ENCODE measurements at places on chromosomes 3 and 15.
A peak's percentile ranks its signal among the peaks of the same experiment; 100 is the strongest.

DNA sequence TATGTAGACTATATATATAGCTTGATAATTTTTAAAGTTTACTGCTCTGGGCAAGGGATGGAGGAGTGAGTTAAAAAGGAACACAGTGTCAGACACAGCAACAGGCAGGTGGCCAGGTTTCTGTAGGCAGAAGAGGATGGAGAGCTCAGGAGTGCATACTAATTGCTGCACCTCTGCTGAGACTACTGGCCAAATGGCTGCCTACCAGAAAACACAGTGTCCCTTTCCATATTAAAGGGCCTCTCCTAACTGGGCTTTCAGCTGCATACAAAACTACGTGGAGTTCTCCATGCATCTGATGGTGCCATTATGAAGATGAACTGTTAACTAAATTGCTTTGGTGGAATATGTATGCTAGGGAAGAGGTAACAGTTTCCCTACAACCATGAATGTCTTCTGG, 1.8 kb downstream of the ATP13A4 start:
- no peak for DNase-seq

- no peak for DNase-seq
Measured at GRCh38 chr15:74502301-74502700, 38.7 kb upstream of the ARID3B start.

DNA sequence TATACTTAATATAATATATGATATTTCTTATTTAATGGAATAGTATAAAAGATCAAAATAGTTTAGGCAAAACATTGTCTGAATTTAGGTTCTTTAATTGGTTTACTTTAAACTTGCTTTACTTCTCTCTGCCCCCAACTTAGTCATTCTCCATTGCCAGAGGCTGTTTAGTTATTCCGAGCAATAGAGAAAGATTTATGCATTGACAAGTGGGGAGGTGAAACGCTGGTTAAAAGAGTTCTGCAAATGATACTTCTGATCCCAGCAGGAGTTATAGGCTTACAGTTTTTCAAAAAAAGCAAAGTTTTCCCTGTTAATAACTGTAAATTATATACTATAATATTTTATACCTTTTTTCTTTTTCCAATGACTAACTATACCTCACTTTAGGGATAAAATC, 145.4 kb downstream of the EPHA3 start:
- DNase-seq = no peak

DNA sequence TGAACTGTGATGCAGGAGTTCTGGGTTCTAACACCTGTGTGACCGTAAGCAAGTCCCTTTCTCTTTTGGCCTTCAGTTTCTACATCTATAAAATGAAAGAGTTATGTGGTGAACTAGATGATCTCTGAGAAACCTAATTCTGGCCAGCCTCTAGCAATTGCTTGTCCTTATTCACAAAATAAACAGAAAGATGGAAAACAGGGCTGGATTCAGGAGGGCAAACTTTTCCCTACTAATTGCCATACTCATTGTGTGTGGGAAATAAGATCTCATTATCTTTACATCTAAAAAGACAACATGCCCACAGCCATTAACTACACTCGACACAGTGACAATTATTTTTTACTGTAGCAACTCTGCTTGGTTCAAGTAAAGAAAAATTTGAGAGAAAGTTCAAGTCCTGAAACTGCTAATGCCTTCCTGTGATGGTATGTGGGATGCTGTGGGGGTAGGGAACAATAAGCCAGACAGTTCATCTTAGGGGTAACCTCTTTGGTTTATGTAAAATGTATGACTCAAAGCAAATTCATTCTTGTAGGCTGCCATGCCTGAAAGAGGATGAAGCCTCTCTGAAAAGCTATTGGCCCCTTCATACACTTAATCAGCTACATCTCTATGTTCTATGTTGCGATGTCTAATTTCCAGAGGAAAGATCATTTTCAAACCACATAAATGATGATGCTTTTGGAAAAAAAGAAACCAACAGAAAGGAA, 177.6 kb upstream of the BCL6 start:
- DNase-seq = peak; percentile 52

DNA sequence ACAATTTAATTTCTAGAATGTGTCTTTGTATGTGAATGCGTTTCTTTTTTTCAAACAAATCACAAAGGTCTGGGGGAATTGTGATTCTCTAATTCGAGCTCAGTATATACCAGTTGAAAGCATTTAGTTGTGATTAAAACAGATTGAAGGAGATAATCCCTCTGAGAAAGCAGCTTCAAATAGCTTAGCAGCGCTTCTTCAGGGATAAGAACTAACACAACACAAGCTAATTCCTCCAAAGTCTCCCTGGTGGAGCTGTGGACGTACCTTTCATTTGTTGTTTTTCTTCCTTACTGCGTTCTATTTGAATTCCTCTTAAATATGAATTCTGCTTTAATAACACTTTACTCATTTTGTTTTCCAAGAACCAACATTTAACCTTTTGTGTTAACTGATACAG, 286.7 kb downstream of the ROBO2 start:
- DNase-seq = no peak

- no peak for DNase-seq
Measured at GRCh38 chr3:61877359-61878138, 316.2 kb downstream of the PTPRG start.

DNA sequence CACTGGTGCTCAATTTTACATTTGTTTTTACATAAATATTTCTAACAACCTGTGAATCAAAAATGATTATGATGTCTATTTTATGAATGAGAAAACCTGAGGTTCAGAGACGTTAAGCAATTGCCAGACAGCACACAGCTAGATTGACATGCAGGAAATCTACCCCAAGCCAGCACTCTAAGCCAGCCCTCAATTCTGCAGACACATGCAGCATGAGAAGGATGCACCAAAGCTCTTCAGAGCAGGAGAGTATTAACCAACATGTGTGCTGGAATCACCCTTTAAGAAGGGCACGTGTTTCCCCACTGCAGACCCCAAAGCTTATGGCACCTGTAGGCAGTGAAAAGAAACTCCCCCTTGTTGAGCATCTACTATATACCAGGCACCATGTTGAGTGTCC, 126.1 kb upstream of the ARHGEF3 start:
- DNase-seq = no peak

DNA sequence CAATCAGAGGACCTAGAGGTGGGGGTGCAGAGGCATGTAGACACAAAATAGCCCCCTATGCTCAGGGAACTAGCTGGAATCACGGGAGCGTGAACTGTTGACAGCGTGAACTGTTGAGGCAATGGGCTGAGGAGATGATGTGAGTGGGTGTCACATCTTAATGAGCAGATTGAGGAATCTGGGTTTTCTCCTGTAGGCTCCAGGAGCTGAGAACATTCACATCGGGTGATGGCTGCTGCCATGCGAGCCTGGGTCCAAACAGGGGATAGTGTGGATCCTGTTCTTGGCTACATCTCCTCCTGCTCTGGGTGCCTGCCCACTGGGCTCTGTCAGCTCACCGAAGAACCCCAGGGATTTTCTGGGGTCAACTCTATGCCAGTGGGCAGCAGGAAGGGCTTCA, 2.1 kb downstream of the LARP6 start:
- DNase-seq = no peak

DNA sequence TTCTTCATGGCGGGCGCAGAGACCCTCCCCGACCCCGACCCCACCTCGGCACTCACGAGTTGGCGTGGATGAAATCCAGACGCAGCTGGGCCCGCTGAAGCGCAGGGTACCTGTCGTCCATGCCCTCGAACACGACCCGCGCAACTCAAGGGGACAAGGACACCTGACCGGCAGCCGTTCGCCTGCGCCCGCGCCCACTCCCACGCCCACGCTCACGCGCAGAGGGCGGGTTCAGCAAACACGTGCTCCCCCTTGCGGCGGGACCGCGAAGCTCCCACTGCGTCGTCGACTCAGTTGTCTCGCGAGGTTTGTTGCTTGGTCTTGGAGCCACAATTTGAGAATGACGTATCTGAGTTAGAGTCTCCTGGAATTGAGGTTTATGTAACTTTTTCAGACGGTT, at the start of gene MORC1:
TSS of gene MORC1 (minus strand) at position 196 of the 400 bp plus-strand sequence. CDS start at position 121, 75 bp downstream.
- no peak for DNase-seq

DNA sequence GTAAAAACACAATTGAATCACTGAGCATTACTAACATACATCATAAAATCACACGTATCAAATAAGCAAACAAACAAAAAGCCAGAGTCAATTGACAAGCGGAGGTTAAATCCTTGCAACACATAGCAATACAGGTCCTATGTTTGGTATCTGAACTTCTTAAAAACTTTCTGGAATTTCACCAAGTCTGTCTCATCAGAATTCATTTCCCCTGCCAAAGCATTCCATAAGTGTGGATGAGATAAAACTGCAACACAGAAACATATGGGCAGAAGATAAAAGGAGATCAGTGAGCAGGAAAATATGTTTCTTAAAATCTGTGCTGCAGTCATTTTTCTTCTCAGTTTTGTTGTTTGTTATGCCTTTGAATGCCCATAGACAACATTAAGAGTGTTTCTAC, 1155.5 kb downstream of the TBL1XR1 start:
- DNase-seq = no peak

GRCh38 chr3:69239063-69239462, 116.7 kb upstream of the LMOD3 start:
- DNase-seq = no peak

DNA sequence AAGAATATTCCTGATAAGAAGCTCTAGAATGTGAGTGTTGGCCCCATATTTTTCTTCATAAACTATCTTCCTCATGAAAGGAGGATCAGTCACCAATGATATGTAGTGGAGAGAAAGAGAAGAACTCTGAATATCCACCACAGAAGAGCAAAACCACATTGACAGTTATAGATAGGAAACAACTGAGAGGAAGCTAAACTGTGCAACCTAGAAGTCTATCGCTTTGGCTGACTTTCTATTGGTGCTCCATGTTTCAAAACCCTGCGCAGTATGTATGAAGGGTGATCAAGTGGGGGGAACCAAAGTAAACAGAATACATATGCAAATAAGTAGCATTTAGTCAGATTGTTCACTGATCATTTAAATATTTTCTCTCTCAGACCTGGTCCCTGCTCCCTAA, 41.0 kb upstream of the ZNF280D start:
- no peak for DNase-seq

- DNase-seq = no peak
Measured at GRCh38 chr15:32747921-32748342, 30.1 kb downstream of the GREM1 start.

DNA sequence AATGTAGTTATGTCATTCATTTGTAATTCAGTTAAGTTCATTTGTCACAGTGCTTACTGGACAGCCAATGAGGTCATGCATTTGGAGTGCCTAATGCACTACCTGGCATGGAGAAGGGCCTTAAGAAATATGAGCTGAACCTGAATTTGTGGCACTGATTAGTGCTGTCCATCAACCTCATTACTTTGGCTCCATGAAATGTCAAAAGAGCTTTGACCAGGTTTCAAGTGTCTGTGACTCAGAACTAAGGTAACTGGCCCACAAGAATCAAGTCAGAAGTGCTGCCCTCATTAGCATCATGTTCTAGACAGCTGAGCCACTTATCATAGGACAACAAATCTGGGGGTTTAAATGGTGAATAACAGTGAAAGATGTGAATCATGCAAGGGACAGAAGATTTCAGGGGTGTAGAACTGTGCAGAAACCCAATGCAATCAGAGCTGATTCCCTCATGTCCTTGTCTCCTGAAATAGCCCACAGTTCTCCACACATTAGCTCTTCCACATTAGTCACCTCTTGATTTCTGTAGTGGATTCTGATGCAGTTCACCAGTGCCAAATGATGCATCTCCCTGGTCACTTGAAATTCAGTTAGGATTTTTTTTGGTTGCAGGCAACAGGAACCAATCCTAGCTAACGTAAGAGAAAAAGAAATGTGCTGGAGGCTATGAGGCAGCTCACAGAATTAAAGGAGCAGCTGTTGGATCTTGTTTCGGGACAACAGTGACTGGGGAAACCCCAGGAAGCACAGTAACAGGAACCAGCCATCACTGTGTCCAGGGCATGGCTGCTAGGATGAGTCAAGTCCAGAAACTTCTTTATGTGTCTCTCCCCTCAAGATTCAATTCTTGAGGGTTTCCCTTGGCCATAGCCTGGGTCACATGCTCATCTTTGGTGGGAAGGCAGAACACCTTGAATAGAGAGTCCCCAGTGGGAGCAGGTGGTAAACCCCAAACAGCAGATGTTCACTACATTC, 38.7 kb downstream of the CHST2 start:
- DNase-seq = no peak

- DNase-seq = peak; percentile 48
Measured at GRCh38 chr3:192444096-192444790, 283.1 kb downstream of the FGF12 start.

- DNase-seq = no peak
Measured at GRCh38 chr3:64638511-64638910, 49.3 kb downstream of the ADAMTS9 start.

DNA sequence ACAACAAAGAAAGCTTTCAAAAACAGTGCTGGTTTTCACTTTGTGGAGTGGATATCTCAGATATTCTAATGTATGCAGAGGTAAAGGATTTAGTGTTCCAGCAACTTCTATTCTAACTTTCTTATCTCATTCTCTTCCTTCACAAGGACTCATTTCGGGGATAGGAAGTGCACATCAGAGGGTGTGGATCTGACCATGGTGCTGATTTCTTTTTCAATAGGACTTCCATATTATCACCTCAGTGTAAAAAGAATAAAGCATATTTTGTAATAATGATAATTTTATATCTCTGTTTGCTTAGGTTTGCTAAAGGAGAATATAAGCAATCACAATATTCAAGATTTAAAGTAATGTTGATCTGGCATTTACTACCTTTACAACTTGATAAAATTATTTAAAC, 12.5 kb upstream of the CADM2 start:
- DNase-seq = no peak

GRCh38 chr3:183818706-183819624, 6.4 kb downstream of the MAP6D1 start:
- no peak for DNase-seq

GRCh38 chr3:103006526-103007183, 571.8 kb downstream of the ZPLD1 start:
- no peak for DNase-seq

DNA sequence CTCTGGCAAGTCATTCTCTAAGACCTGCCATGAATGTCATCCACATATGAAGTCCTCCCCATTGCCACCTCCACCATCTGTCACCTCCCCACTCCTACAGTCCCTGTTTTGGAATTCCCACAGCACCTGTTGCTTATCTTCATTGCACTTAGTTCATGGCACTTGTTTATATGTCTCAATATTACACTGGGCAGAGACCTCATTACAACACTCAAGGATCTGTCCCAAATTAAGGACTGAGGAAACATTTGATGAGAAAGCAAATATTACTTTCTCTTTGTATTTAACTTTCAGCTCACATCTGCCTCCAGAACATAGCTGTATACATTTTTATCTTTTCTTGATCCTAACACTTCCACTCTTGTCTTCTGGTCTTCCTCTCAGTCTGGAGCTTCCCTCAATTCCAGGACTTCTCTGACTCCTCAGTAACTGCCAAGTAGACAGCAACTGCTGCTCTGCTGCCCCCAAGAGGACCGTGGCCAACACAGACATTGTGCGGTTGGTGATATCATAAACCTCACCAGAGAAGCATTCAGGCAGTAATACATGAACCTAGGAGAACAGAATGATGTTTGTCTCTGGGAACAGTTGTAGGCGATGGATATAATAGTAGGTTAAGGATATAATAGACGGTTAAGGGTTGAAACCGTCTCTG, 45.0 kb upstream of the FGF12 start:
- DNase-seq = no peak

All from activated naive CD4-positive, alpha-beta T cell treated with Interleukin-2 at 50 U/mL for 16 hours (primary cell).